Fibroblast of skin of right biceps (primary cell): ENCODE measurements at places on chromosomes 1 and 21.

DNA sequence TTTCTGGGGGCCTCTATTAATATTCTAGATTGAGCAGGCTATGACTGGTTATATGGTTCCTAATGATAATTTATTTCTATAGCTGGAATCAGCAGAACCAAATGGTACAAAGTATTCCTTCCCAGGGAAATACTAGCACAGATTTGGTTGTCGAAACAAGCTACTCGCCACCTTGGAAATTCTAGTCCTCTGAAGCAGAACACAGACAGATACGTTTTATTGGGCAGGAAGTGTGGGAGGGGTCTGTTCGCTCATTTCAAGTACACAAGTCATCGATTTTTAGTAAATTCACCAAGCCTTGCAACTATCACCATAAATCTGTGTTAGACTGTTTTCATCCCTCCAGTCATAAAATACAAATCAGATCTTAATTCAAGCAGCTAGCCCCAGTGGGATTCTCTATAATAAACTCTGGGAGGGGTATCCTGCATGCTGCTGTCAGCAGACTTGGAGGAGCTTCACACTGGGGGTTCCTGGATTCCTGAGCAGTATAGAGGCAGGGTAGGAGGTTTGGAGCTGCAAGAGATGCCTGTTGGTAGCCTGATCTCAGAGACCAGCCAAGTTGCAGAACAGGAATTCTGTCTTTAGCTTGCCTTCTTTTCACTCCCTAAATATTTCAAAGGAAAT, 9.8 kb upstream of the GPR137B start:
- DNase-seq, result no peak

DNA sequence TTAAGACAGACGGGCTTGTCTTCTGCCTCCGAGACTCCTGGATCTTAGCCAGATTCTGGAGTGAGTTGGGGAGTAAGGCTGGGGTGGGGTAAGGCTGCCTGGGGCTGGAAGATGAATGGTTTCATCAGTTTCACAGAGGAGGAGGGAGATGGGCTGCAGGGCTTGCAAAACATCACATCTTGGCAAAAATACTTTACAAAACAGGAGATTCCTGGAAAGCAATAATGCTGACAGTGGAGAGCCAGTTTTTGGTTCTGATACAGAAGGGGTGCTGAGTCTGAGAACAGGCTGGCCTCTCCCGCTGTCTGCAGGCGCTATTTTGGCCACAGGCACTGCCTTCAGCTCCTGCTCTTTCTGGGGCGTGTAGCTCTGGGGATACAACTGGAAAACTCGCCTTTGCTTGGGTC, 83.4 kb upstream of the KCNE2 start:
- peak; percentile 61 for DNase-seq

- peak; percentile 88 for DNase-seq
These were observed 5.8 kb downstream of the DCAF8 start for GRCh38 chr1:160256396-160257046.

DNA sequence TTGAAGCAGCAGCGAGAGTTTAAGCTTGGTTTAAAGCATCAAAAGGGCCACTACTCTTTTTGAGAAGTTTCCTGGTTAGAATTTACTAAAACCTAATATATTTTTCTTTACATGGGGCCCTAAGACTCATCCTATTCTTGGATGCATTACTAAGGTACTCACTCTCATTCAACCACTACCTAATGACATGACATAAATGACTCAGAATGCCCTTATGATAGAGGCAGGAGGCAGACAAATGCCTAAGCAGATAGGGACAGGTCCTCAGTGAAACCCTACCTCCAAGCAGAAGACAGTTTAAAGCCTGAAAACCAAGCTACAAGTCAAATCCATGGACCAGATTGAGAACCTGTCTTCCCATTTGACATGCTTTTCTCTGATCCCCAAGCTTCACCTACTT, 34.3 kb upstream of the SLC35A3 start:
- DNase-seq, result no peak

- DNase-seq, result peak; percentile 95
These were observed 4.1 kb upstream of the SH3BGRL3 start for GRCh38 chr1:26275580-26276431.

GRCh38 chr1:224348137-224348536, 8.5 kb upstream of the CNIH4 start:
- DNase-seq, result no peak

GRCh38 chr1:244964112-244964971, 100.0 kb upstream of the HNRNPU start:
- peak; percentile 88 for DNase-seq

- DNase-seq, result peak; percentile 53
These were observed 1.0 kb downstream of the YOD1 start for GRCh38 chr1:207049974-207050391.

DNA sequence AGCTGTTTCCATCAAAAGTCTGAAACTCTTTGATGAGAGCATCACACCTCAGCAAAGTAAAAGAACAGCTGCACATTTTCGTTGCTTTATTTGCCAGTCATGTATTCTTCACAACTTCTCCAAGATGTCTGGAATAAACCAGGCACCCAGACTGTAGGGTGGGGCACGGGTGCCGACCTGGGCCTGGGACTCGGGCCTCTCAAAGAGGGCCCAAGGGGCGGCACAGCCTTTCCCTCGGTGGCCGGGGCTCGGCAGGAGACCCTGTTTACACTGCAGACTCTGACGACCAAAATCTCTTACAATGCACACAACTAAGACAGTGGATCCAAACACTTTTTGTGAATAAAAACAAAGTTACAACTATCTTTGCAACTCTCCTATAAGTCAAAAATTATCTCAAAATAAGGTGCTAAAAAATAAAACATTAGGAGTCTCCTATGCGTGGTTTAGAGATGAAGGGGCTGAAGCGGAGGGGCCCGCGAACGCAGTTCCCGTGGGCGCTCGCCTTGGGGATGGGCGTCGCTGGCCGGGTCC, 696 bp downstream of the LSS start:
- no peak for DNase-seq

GRCh38 chr1:205492774-205493173, 11.7 kb upstream of the CDK18 start:
- DNase-seq, result no peak

DNA sequence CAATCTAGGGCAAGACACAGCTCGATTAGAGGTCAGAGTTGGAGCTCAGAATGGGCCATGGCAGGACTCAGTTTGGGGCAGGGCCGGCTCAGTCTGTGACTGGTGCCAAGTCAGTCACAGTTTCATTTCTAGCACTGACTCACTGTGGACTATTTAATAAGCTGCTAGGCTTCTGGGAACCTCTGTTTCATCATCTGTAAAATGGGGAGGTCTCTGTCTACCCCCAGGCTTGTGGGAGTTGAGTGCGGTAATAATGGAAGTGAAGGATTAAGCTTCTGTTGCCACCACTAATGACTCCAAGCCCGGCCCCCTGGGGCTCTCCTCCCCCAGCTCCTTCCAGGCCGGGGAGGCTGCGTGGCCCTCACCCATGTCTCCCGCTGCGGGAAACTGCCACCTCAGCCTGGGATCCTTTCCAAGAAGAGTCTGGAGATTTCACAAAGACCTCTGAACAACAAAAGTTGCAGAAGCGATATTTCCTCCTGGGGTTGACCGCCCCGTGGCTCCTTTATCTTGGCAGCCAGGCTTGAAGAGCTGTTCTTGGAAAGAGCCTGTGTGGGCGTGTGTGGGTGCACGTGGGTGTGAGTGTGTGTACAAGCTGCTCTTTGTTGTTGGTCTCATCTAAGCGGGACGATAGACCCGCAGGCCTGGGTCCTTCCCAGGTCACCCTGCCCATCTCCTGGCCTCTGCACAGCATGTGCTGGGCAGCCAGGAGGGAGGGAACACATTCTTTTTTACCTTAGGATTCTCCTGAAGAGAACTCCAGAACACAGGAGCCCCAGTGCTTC, 29.1 kb downstream of the KNCN start:
- peak; percentile 95 for DNase-seq

- DNase-seq, result peak; percentile 70
These were observed 623 bp downstream of the GNG4 start for GRCh38 chr1:235648954-235649367.

- no peak for DNase-seq
These were observed 305.7 kb downstream of the MATN1 start for GRCh38 chr1:30417701-30418046.

GRCh38 chr1:229661022-229661877, 35.2 kb downstream of the URB2 start:
- DNase-seq, result peak; percentile 64

GRCh38 chr21:40754466-40754865, 92.5 kb downstream of the DSCAM start:
- no peak for DNase-seq

GRCh38 chr1:92480813-92481598, 5.7 kb downstream of the GFI1 start:
- DNase-seq, result no peak

- DNase-seq, result no peak
These were observed 57.1 kb upstream of the EDN2 start for GRCh38 chr1:41541592-41541952.

DNA sequence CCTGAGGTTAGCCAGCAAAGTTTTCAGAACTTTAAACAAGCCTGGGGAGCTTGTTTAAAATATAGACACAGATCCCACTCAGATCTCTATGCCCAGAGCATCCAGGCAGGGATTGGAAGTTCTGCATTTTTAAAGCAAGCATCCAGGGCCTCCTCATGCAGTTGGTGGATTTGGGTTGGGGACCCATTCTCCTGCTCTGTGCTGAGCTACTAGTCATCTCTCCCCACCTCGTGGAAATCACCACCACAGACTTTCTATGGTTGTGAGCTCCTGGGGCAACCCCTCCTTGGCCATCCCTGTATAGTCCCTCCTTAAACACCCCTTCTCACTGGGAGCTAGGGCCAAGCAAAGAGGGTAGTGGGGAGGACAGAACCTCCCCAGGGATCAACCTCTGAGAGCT, 73.5 kb upstream of the CASZ1 start:
- no peak for DNase-seq

GRCh38 chr1:231926340-231926739, 299.8 kb downstream of the DISC1 start:
- no peak for DNase-seq

GRCh38 chr1:50936321-50936720, 23.7 kb downstream of the FAF1 start:
- no peak for DNase-seq

- peak; percentile 79 for DNase-seq
These were observed 27.4 kb downstream of the C1orf116 start for GRCh38 chr1:207004931-207005830.

DNA sequence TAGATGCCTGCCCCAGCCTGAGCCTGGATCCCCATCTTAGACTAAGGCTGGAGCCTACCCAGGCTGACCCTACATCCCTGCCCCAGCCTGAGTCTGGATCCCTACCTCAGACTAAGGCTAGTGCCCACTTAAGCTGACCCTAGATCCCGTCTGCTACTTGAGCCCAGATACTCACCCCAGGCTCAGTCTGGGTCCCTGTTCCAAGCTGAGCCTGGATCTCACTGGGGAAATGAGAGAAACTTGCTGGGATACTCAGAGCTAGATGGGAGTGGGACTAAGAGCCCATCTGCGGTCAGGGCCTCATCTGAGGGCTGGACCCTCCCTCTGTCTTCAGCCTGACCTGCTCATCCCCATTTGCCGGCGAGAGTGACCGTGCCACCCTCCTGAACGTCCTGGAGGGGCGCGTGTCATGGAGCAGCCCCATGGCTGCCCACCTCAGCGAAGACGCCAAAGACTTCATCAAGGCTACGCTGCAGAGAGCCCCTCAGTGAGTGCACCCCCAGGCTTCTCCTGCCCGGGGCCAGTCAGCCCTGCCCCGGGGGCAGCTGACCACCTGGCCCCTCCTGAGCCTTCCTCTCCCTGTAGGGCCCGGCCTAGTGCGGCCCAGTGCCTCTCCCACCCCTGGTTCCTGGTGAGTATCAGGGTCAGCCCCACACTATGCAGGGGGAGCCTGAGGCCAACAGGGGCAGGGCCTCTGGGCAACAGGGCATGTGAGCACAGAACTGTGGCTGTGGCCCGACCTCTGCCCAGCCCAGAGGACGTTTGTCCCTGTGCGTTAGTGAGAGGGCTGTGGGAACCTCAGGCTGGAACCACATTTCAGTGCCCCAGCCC, 36.8 kb downstream of the TRIM11 start:
- DNase-seq, result no peak

DNA sequence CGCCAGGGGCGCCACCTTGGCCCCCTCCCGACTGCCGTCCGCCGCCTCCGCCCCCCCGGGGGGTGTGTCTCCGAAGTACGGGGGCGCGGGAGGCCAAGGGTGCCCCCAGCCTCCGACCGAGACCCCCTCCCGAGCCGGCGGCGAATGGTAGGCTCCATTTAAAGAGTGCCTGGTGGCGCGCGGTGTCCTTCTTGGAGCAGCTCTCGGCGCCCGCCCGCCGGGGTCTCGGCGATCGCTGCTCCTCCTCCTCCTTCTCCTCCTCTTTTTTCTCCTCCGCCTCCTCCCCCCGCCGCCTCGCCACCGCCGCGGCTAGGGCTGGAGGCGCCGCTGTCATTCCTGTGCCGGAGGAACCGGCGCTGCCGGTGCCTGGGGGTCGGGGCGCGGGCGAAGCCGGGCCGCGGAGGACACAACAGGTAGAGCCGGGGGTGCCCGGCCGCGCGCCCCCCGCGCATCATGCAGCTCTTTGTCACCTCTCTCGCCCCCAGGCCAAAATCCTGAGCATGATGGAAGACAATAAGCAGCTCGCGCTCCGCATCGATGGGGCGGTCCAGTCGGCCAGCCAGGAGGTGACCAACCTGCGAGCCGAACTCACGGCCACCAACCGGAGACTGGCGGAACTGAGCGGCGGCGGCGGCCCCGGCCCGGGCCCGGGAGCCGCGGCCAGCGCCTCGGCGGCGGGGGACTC, at the start of gene KAZN:
Gene KAZN (plus strand): TSS at position 188 of the 685 bp plus-strand sequence.
- DNase-seq, result peak; percentile 32

DNA sequence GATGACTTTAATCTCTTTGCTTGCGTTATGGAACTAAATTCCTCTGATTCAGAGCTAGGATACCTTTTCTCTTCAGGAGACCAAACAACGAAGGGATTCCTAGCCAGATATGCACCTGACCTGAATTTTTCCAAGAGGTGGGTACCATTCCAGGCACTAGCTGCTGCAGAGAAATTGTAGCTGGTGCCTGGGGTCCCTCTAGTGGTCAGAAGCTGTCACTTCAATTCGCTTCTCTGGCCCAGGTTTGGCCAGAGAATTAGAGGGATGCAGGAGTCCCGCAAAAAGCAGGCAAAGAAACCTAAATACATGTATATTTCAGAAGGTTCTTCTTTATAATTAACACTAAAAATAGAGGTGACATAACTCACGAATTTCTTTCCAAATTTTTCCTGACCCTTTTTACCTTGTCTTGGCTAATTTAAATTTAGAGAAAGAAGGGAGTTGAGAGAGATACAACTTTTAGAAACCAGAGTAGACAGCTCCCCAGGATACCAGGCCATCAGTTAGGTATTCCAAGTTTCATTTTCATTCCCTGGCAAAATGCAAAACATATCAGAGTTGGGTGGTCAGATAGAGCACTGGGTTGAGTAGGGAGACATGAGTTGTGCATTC, 9.6 kb downstream of the ACKR1 start:
- peak; percentile 20 for DNase-seq

- no peak for DNase-seq
These were observed 10.6 kb downstream of the TRIM67 start for GRCh38 chr1:231172411-231172810.

DNA sequence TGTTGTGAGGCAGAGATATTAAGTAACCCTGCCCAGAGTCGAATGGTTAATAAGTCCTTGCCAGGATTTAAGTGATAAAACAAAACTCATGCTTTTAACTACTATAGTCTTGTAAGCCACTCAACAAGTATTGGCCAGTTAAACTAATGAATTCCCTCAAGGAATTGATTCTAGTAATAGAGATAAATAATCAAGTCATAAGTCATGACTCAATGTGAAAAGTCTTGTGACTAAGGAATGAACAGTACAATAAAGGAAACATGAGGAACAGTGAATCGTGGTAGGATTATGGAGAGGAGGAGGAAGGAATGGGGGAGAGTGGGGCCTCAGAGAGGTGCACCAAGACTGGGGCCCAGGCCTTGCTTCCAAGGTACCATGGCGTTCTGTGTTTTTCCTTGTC, 104.7 kb downstream of the FGGY start:
- peak; percentile 26 for DNase-seq
